ENCODE measurements at places on chromosomes 1 and 21. TPM values are rescaled to one million over a fixed set of nuclear protein-coding genes. Genes with fewer than 3 reads are reported as not detected.

DNA sequence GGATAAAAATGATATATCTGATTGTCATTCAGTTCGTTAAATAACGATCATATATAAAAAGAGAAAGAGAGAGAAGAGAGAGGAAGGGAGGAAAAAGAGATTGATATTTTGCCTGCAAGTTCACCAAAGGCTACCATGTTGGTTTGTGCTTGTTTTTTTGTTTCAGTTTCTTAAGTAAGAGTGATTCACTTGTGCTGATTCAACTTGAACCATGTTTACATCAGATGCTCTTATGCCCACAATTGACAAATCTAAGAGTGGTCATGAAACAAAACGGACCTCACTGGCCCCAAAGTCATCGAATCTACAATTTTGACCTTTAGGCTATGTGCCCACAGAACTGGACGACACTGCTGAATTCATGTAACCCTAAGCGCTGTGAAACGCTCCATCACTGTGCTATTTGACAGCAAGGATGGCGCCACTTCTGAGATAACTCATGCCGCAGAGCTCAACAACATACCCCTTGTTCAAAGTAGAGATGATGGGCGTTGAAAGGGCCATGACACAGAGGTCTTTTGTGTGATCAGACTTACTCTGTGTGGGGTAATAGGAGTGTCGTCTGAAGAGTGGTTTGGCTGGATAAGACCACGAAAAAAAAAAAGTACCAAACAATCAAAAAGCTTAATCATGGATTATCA lies 481.4 kb downstream of the SETD4 start:
- DNase-seq = no peak

DNA sequence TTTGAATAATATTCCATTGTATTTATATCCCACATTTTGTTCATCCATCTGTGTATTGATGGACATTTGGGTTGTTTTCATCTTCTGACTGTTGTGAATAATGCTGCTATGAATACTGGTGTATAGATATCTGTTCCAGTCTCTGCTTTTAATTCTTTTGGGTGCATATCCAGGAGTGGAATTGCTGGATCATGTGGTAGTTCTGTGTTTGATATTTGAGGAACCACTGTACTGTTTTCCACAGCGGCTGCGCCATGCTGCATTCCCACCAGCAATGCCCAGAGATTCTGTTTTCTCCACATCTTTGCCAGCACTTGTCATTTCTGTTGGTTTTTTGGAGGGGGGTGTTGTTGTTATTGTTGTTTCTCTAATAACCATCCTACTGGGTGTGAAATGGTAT lies 131.6 kb upstream of the KIF26B start:
- no peak for DNase-seq

COL16A1 gene
- 0.17 TPM for total RNA-seq

CEP104 gene
- total RNA-seq = 27.3 TPM
